ENCODE measurements at places on chromosomes 5 and 9. TPM values are rescaled to one million over a fixed set of nuclear protein-coding genes. Genes with fewer than 3 reads are reported as not detected.

GRCh38 chr5:1781726-1782384 lies 17.8 kb downstream of the MRPL36 start:
- no peaks in the 10 kb centered on the region for H3K4me1 ChIP-seq
- H3K36me3 ChIP-seq: no peaks in the 10 kb centered on the region
- DNase-seq: no peak
- no peak overlapping the region for H3K27ac ChIP-seq
- H3K4me3 ChIP-seq: no peak overlapping the region

GRCh38 chr9:26131886-26132285 lies 453.6 kb upstream of the TUSC1 start:
- no peaks in the 10 kb centered on the region for H3K4me1 ChIP-seq
- H3K4me3 ChIP-seq: no peak overlapping the region
- no peaks in the 10 kb centered on the region for H3K36me3 ChIP-seq

DNA sequence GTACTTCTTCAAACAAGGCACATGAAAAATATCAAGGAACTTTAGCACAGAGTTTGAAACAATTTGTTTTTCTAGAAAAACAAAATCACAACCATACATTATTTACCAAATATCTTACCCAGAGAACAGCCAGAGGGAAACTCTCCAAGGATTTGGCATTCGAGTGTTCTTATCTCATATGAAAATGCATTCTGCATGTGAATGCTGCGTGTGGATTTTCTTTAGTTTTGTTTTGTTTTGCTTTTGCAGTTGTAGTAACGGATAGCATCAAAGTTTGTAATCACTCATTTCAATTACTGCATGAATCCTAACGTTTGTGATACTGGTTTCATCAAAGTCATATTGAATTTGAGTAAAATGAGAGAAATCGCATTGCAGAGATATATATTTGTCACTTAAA lies 28.0 kb downstream of the ADAMTSL1 start:
- DNase-seq: no peak
- no peak overlapping the region for H3K27ac ChIP-seq
- no peaks in the 10 kb centered on the region for H3K4me1 ChIP-seq
- H3K4me3 ChIP-seq: no peak overlapping the region
- no peaks in the 10 kb centered on the region for H3K27me3 ChIP-seq
- H3K36me3 ChIP-seq: no peaks in the 10 kb centered on the region

- no peaks in the 10 kb centered on the region for H3K4me1 ChIP-seq
- no peak overlapping the region for H3K27ac ChIP-seq
- H3K36me3 ChIP-seq: no peaks in the 10 kb centered on the region
Measured at GRCh38 chr9:114677418-114677817, 4.6 kb downstream of the TEX48 start.

DNA sequence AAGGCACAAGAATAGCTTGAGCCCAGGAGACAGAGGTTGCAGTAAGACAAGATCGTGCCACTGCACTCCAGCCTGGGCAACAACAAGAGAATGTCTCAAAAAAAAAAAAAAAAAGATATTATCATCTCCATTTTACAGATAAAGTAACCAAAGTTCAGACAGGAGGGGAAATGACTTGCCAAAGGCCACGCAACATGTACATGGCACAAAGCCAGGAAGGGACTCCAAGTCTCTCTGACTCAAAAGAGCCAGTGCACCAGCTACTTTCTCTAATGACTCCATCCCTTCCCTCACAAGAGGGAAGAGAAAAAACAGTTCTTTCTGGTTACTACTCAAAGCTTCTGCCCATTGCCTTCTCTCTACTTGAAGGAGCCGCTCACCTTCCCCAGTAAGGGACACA lies 34.1 kb downstream of the SIL1 start:
- no peaks in the 10 kb centered on the region for H3K4me1 ChIP-seq
- no peak for DNase-seq
- H3K36me3 ChIP-seq: no peaks in the 10 kb centered on the region
- H3K27me3 ChIP-seq: no peaks in the 10 kb centered on the region
- no peak overlapping the region for H3K4me3 ChIP-seq
- H3K27ac ChIP-seq: no peak overlapping the region

DNA sequence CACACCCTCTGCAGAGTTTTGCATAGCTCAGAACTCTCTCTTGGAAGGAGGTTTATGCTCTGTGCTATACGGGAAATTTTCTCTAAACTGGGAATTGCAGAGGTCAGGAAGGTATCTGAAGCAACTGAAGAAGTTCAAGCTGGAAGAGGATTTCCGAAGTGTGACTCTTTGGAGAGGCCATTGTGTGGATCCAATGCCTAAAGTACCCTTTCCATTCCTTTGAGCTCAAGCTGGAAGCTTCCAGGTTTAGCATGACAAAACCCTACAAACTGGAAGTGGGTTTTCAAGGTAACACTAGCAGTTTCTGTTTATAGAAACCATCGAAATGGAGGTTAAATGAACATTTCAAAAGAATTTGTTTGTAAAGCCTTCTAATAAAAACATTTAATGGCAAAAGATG lies 187.1 kb downstream of the CFAP90 start:
- no peaks in the 10 kb centered on the region for H3K4me1 ChIP-seq
- H3K36me3 ChIP-seq: no peaks in the 10 kb centered on the region
- no peak for DNase-seq
- no peaks in the 10 kb centered on the region for H3K27me3 ChIP-seq
- no peak overlapping the region for H3K27ac ChIP-seq
- no peak overlapping the region for H3K4me3 ChIP-seq

GRCh38 chr9:24218656-24219055 lies 327.0 kb downstream of the IZUMO3 start:
- no peak overlapping the region for H3K27ac ChIP-seq
- no peaks in the 10 kb centered on the region for H3K27me3 ChIP-seq
- H3K4me1 ChIP-seq: no peaks in the 10 kb centered on the region

- H3K27ac ChIP-seq: no peak within 1 kb of the TSS
- no peak for DNase-seq
- no peaks in the 10 kb centered on the region for H3K36me3 ChIP-seq
- peak within 1 kb of the TSS; percentile 44 for H3K4me3 ChIP-seq
Measured at GRCh38 chr9:69671879-69672595, at the start of gene APBA1. APBA1 (minus strand) TSS chr9:69672371.

DNA sequence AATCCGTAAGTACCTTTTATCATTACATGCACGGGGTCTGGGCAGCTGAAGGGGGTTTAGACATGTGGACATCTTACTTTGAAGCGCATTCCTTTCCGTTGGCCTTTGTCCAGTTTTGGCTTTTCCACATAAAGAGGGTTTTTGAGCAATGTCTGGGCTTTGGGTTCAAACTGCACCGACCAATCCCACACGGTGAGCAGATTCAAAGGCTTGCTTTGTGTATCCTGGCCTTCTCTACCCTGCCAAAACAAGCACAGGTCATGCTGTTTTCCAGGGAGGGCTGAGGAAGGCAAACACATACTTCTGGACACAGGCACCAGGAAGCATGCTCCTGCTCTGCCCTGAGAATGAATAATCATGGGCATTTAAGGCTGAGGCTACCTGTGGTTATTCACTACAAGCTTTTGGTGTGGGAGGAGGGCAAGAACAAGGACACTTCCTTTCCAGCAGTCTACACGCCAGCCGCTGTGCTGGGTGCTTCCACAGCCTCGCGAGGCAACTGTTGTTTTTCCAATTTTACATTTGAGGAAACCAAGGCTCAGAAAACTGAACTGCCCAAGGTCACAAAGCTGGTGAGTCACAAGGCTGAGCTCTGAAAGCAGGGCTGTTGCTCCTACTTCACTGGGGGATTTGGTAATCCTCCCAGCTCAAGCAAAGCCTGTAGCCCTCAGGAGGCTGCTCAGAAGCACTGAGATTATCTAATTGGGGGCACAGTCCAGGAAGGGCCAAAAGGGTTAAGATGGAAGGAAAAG lies 59.8 kb upstream of the GOLPH3 start:
- no peak overlapping the region for H3K27ac ChIP-seq
- no peak overlapping the region for H3K4me3 ChIP-seq
- no peaks in the 10 kb centered on the region for H3K27me3 ChIP-seq
- H3K36me3 ChIP-seq: peaks cover 3% of the 10 kb centered on the region
- peaks cover 15% of the 10 kb centered on the region for H3K4me1 ChIP-seq
- no peak for DNase-seq

- no peak overlapping the region for H3K4me3 ChIP-seq
- no peaks in the 10 kb centered on the region for H3K36me3 ChIP-seq
- H3K27me3 ChIP-seq: no peaks in the 10 kb centered on the region
Measured at GRCh38 chr5:124527220-124527991, 219.0 kb downstream of the ZNF608 start.

- no peak for DNase-seq
- H3K4me3 ChIP-seq: no peak overlapping the region
- H3K4me1 ChIP-seq: no peaks in the 10 kb centered on the region
Measured at GRCh38 chr5:144864118-144864517, 693.4 kb downstream of the KCTD16 start.

DNA sequence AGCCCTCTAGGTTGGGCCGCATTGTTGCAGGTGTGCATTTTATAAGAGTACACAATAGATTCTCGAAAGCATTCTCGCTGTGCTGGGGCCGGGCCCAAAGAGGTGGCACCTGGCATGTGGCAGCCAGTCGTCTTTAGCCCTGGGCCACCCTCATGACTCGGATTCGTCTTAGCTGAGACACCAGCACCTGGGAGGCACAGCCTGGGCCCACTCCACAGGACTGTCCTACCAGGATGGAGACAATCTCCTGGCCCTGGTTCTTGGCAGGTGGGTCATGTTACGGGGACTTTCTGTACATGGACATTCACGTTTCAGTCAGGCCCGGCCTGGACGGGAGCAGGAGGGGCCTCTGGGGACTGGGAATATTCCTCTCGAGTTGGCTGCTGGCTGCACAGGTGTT lies 212.5 kb downstream of the FANCC start:
- H3K4me1 ChIP-seq: no peaks in the 10 kb centered on the region
- no peaks in the 10 kb centered on the region for H3K36me3 ChIP-seq
- DNase-seq: no peak
- no peak overlapping the region for H3K27ac ChIP-seq
- no peak overlapping the region for H3K4me3 ChIP-seq

- no peaks in the 10 kb centered on the region for H3K4me1 ChIP-seq
- H3K36me3 ChIP-seq: no peaks in the 10 kb centered on the region
- H3K4me3 ChIP-seq: no peak overlapping the region
- no peaks in the 10 kb centered on the region for H3K27me3 ChIP-seq
- H3K27ac ChIP-seq: no peak overlapping the region
- no peak for DNase-seq
Measured at GRCh38 chr5:10036136-10036815, 213.4 kb downstream of the ATPSCKMT start.

GRCh38 chr5:98698359-98698758 lies 75.1 kb upstream of the RGMB start:
- DNase-seq: no peak
- no peaks in the 10 kb centered on the region for H3K4me1 ChIP-seq
- no peak overlapping the region for H3K27ac ChIP-seq
- no peak overlapping the region for H3K4me3 ChIP-seq
- H3K27me3 ChIP-seq: no peaks in the 10 kb centered on the region

DNA sequence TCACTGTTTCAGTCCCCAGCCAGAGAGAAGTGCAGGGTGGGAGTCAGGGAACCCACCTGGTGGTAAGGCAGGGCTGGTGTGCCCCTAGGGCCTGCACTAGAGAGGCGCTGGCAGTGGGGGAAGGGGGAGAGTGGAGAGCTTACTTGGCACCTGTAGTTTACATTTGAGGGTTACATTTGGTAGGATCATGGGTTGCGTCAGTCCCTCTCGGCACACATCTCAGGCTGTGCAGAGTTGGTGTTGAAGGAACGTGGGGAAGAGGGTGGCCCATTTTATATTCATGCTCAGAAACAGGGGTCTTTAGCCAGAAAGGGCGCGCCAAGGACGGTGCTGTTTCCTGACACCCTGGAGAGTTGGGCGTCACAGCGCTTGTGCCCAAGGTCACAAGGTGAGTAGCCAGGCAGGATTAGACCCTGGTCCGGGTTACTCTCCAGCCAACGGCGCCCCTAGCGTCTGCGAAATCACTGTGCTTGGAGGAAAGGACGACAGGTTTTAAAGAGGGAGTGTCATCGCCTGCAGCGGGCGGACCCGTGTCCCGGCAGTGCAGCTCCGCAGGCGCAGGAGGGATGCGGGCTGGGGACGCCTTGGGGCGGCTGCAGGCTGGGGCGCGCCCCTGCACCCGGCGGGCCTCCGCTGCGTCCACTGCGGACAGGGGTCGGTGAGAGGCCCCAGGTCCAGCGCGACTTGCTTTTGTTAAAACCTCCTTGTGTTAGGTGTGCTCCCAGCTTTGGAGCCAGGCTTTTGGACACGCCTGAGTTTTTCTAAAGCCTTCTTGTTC lies 272.6 kb downstream of the FANCC start:
- no peaks in the 10 kb centered on the region for H3K27me3 ChIP-seq
- peak overlapping the region; percentile 31 for H3K4me3 ChIP-seq
- no peaks in the 10 kb centered on the region for H3K36me3 ChIP-seq
- DNase-seq: no peak

Gene PCDHA7
- 0.15 TPM for total RNA-seq

Gene SHB
- total RNA-seq: 59.9 TPM

Gene UIMC1
- total RNA-seq: 37.1 TPM

Gene PPP2R2B
- 8.8 TPM for total RNA-seq

Gene FAM170A
- total RNA-seq: not detected

Gene CDKN2B-AS1
- not detected for total RNA-seq

Gene IER5L
- total RNA-seq: 44.6 TPM

Gene LCN15
- total RNA-seq: 0.05 TPM

Gene LMAN2
- 140 TPM for total RNA-seq

Gene ACOT12
- total RNA-seq: 0.74 TPM

Gene CDX1
- not detected for total RNA-seq

Gene ARRDC1
- 47.1 TPM for total RNA-seq

All from Panc1 (cell line).